ENCODE measurements at places on chromosomes 3 and 15.

DNA sequence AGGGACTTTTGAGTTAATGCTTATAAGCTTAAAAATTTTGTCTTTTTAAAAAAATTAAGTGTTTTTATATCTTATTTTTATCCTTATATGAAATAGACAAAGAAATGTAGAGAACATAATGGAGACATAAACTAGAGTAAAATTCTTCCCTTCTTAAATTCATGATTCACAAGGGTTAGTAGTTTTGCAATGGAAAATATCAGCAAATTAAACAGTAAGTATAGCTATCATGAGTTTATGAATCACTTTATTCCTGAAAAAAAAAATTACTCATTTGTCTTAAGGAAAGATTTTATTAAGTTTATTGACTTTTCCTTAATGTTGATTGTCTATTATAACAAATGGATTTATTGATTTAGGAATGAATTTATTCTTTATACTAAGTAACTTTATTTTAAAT is 4.3 kb downstream of the ATP6V1A start:
- DNase-seq = no peak

DNA sequence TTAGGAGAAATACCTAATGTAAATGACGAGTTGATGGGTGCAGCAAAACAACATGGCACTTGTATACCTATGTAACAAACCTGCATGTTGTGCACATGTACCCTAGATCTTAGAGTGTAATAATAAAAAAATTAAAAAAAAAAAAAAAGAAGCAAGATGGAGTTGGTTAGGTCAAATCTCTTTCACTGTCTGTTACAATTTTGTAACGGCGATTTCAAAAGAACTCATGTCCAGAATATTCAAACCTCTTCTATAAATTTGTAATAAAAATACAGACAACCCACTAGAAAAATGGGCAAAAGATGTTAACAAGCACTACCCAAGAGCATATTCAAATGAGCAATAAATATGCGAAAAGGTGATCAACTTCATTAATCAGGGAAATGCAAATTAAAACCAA is 5.1 kb upstream of the MTMR14 start:
- no peak for DNase-seq

GRCh38 chr3:165201964-165202363 is 5.8 kb upstream of the SLITRK3 start:
- no peak for DNase-seq

DNA sequence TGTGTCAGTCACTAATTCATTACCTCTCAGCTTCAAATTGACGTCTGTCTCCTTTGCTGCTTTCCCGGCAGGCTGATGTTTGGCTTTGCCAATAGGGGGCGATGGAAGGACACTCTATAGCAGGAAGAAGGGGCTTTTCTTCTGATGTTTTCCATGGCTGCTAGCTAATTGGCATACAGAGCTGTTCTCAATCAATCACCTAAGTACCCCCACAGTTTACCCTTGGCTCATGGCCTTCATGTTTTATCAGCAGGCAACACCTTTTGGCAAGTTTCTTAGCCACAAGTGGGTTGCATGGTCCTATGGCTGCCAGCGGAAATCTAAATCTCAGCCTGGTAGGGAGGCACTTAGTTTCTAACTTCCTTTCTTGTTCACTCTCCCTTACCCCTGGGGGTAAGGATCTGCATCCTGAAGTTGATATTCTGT is 45.0 kb downstream of the ESYT3 start:
- no peak for DNase-seq

GRCh38 chr3:16548721-16549120 is 35.2 kb upstream of the RFTN1 start:
- no peak for DNase-seq

DNA sequence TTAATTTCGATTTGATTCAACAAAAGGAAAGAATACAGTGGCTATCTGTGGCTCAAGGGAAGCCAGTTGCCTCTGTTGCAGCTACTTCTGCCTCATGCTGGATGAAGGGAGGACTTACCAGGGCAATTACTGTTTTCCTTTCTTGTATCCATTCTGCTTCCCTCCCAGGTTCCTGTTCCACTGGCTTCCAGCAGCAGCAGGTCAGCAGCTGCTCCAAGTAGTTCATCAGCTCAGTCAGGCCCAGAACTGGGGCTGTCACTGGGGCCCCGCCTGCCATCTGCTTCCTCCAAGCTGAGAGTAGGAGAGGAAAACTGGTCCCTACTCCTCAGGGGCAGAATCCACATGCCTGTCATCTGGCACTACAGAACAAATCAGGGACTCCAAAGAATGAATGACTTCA is 48.6 kb upstream of the ULK4 start:
- no peak for DNase-seq

GRCh38 chr3:178602856-178603255 is 66.6 kb downstream of the KCNMB2 start:
- DNase-seq = no peak

GRCh38 chr3:151552589-151552988 is 91.7 kb upstream of the IGSF10 start:
- DNase-seq = no peak

- DNase-seq = no peak
These were observed 958.8 kb downstream of the DIPK2A start for GRCh38 chr3:144930431-144930830.

GRCh38 chr15:79099692-79100091 is 9.1 kb upstream of the RASGRF1 start:
- no peak for DNase-seq
